ENCODE measurements at places on chromosomes 7 and 10.

- DNase-seq = no peak
Observed at GRCh38 chr7:1679326-1679965, 9.4 kb downstream of the ELFN1 start.

- DNase-seq = no peak
Observed at GRCh38 chr10:107383357-107383756, 218.9 kb upstream of the SORCS1 start.

- no peak for DNase-seq
Observed at GRCh38 chr10:118827053-118827452, 72.3 kb upstream of the CACUL1 start.

DNA sequence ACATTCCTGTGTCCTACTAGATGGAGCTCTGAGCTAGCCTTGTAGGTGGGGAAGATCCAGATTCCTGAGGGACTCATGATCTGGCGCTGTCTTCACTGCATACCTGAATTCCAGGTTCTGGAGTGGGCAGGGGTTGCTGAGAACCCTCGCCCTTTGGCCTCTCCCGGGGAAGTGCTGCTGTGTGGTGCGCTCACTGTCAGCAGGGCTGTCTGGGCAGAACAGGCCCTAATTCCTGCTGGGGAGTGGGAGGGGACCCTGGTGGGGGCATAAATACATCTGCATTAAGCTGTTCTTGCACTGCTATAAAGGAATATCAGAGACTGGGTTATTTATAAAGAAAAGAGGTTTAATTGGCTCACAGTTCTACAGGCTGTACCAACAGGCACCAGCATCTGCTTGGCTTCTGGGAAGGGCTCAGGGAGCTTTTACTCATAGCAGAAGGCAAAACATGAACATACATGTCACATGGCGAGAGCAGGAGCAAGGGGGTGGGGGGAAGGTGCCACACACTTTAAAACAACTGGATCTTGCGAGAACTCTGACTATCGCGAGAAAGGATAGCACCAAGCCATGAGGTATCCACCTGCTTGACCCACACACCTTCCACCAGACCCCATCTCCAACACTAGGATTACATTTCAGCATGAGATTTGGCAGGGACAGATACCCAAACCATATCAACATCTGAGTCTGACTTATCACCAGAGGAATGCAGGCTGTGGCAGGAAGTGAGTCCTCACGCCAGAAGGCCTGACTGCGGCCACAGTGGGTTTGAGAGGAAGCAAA, 115.0 kb downstream of the ADCY1 start:
- DNase-seq = no peak

All from AML-193 (cell line).